ENCODE measurements at places on chromosomes 7 and 10.

GRCh38 chr10:61338146-61338545 is 115.0 kb downstream of the TMEM26 start:
- DNase-seq = no peak

DNA sequence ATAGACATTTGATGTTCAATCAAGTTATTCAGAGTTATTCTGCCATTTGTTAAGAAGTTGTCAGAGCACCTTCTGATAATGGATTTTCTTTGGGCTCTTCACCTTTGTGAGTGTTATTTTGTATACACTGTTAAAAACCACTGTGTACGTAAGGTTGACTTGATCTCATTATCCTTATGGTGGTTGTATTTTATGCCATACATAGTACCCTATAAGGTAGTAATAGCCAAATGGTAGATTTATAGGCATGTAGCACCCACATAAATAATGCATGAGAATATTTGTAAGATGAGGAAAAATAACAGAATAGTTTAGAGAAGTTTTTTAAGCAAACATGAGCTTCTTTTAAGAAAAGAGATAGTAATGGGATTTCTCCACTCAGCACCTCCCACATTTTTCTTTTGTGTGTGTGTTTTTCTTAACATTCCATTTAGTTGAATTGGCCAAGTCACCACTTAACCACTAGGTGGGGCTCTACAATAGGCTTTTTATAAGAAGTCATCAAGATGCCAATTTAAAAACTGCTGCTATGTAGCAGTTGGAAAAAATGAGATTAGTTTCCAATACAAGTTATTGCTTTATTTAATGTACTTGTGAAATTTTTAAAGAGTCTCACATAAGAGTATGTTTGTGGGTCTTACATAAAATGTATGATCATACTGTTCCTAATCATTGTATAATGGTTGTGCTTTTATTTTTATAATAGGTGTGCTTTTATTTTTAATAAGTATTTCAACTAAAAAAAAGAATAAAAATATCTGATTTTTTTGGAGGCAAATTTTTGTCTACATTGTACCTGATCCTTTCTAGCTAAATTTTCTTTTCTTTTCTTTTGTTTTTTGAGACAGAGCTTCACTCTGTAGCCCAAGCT is 41.1 kb upstream of the STMP1 start:
- DNase-seq = peak; percentile 27

DNA sequence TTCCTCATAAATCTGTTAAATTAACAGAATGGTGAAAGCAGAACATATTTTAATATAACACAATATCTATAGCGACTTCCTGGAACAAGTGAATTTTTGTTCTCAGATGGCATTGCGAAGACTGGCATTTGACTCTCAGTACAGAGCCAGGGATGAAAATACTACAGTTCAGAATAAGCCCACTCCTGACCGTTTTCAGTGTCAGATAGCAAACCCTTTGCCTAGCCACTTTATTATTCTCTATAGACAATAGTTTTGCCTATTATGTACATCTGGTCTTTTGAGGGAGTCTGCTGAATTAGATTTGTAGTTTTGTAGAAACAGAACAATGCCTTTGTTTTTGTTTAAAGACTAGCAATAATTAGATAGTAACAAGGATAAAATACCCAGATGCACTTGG is 2.3 kb downstream of the MINPP1 start:
- no peak for DNase-seq

DNA sequence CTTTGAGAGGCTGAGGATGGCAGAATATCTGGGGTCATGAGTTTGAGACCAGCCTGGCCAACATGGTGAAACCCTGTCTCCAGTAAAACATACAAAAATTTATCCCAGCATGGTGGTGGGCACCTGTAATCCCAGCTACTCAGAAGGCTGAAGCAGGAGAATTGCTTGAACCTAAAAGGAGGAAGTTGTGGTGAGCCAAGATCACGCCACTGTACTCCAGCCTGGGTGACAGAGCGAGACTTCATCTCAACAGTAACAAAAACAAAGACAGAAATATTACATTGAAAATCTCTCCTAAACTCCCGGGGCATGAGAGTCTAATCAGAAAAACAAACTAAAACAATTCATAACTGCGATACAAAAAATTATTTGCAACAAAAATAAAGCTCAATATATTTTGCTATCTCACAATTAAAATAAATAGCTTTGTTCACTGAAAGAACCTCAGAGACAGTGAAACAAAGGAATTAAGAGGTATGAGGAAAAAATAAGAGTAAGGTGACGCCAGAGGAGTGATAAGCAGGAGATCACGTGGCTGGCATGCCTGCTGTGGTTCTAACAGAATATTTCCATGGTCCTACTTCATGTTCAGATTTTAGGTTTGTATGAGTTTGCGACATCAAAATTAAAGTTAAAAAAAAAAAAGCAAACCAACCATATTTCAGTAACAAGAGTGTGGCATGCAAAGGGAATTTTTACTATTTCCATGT is 527.7 kb upstream of the POM121L12 start:
- DNase-seq = no peak

- no peak for DNase-seq
Observed at GRCh38 chr10:113540845-113541548, 11.9 kb upstream of the HABP2 start.

DNA sequence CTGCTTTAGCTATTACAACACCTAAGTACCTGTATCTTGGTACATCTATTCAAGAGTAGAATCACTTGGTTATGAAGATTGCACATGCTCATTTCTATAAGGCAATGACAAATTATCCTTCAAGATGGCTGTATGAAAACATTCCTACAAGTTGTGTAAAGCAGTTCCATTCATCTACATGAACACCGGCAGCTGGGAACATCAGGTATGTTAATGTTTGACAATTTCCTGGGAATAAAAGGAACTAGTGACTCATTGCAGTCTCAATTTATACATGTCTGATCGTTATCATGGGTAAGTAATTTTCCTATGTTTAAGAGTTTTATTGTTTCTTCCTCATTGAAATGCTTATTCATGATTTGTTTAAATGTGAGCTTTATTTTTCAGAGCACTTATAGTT is 203.2 kb upstream of the SEMA3E start:
- no peak for DNase-seq

- no peak for DNase-seq
Observed at GRCh38 chr7:24971333-24972165, 8.4 kb downstream of the OSBPL3 start.

DNA sequence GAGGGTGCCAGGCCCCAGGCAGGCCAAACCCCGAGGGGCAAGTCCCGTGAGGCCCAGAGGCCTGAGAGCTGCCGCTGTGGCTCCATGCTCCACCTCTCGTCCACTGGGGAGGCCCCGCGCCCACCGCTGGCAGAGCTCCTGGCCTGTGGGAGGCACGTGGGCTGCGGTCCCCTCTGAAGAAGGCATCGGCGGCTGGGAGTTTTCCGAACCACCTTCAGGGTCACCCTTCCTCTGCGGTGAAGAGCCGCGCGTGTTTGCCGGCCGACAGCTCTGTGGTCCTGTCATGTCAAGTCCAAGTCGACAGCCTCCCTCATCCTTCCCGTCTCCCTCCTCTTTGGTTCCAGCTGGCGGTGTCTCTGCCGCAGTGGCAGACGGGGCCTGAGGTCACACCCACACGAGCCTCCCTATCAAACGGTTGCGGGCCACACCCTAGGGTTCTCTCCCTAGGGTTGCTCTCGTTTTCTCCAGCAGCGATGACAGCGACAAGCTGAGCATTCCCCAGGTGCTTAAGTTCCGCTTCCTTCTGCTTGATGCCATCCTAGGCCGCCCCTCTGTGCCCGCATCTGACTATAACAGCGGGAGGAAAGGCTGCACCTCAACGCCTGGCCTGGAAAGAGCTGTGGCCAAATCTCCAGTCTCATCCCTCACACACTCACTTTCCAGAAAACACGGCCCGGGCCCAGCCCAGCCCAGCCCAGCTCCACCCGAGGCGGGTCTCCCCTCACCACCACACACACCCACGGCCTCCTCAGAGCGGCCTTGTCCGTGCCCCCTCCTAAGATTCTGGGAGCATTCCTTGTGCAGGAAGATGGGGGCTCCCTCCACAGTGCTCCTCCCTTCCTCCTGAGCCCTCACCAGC is 185.0 kb downstream of the ELFN1 start:
- DNase-seq = no peak

- no peak for DNase-seq
Observed at GRCh38 chr7:130008941-130009847, 42.0 kb downstream of the ZC3HC1 start.

- DNase-seq = no peak
Observed at GRCh38 chr10:129415215-129416140, 51.6 kb upstream of the MGMT start.

DNA sequence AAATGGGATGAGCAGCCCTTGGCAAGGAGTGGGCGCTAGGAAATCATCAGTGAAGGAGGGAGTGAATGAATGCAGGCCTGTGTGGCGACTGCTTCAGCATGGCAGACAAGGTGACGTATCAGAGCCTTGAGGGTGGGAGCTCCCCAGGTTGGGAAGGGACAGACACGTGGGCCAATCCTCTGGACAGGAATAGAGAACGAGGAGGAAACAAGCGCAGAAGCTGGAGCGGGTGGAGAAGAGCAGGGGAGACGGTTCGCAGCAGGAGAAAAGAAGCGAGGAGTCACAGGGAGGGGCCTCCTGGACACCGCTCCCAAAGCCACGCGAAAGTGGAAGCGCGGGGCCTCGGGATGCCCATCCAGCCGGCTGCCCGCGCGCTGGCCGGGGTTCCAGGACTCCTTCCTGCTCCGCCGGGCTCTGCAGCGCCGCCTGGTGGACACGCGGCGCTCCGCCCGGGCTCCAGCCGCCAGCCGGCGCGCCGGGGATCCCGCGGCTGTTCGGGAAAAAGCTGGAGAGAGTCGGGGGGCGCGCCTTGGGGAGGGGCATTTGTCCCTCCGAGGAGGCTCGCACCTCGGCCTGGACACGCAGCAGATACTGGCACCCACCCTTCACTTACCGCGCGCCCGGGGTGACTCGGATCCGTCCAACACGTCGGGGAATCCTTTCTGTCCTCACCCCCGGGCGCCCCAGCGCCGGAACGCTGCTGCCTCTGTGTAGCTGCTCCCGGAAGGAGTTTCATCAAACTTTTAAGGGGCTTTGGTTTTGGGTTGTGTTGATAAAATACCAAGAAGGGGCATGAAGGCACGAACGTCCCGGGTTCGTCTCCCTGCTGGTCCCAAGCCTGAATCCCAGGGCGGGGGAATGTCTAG is 6.3 kb downstream of the ZNF503 start:
- peak; percentile 55 for DNase-seq

GRCh38 chr7:155203059-155203881 is 94.4 kb upstream of the INSIG1 start:
- no peak for DNase-seq

- no peak for DNase-seq
Observed at GRCh38 chr10:75466886-75467285, 35.5 kb downstream of the LRMDA start.

Data from activated CD4-positive, alpha-beta T cell treated with anti-CD3 and anti-CD28 coated beads for 48 hours (primary cell).